Kidney epithelial cell (primary cell): ENCODE measurements at places on chromosomes 16 and 17.
A peak's percentile ranks its signal among the peaks of the same experiment; 100 is the strongest.

GRCh38 chr17:66281661-66282369 is 20.6 kb upstream of the PRKCA start:
- DNase-seq = no peak

DNA sequence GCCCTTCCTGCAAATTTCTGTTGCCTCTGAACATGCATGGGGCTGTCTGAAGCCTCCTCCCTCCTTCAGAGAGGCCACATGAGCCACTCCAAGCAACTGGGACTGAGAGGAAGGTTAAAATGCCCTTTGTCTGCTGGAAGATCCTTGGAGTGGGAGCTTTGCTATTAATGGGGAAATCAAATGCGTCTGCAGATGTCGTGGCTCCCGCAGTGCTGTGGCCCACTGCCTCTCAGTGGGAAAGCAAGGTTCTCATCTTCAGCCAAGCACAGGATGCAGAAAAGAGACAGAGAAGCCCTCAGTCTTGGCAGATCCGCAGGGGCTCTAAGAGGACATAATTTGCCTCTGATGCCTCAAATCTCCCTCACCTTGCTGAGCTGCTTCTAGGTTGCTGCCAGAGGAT is 34.8 kb downstream of the PEMT start:
- DNase-seq = no peak

DNA sequence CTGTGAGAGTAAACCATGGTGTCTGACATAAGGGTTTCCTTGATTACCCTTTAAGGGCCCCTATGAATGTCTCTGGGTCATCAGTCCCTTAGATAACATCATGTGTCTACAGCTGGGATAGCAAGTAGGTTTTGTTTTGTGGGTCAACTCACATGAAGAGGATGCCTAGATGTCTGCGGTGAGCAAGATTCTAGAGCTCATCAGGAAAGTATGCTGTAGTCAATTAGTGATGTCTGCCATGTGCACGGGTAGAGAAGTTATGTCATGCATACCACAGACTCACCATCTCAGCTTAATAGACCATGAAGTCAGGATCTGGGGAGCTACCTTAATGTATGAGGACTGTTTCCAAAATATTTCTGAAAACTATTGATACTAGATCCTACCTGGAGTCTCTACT is 57.5 kb downstream of the CDH13 start:
- DNase-seq = peak; percentile 18

DNA sequence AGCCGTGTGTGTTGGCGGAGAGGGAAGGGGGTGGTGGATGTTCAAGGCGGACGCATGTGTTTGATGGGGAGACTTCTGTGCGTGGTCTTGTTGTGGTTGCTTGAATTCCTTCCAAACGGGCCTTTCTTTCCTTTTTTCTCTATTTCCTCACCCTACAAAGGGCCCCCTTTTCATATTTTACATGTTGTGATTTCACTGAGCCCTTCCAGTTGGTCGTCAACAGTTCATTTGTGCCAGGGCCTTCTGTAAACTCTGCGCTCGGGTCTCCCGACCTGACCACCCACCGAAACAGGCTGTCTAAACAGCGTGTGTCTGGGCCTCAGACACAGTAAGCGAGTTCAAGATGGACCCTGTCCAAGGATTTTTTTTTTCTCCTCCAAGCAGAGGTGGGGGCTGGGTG is 228.4 kb downstream of the IRF8 start:
- no peak for DNase-seq

DNA sequence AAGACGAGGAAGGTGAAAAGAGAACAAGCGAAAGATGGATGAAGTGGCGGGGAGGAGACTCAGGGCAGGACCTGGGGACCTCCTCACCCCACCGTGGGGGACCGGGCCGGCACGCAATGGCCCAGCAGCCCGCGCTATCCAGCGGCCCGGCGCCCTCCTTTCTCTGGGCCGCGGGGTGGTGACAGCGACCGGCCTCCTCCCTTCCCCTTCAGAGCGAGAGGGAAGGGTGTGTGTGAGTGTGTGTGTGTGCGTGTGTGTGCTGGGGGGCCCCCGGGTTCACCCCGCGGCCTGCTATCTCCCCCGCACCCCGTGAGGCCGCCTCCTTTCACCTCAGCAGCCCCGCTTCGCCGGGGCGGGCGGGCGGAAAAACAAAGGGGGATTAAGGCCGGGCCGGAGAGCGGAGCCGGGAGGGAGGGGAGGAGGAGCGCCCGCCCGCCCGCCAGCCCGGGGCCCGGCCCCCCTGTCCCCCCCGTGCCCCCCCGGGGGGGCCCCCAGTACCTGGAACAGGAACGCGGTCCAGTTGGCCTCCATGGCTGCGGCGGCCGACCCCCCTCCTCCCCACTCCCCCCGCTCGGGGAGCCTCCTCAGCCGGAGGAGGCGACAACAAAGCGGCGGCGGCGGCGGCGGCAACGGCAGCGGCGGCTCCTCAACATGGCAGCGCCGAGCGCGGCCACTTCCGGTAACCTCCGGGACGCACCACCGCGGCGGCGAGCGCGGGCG is at the start of gene VEZF1:
TSS of gene VEZF1 (minus strand) at position 674 of the 720 bp plus-strand sequence. CDS start at position 531, 143 bp downstream.
- DNase-seq = no peak

- no peak for DNase-seq
Measured at GRCh38 chr16:13999071-13999894, 71.8 kb upstream of the MRTFB start.

DNA sequence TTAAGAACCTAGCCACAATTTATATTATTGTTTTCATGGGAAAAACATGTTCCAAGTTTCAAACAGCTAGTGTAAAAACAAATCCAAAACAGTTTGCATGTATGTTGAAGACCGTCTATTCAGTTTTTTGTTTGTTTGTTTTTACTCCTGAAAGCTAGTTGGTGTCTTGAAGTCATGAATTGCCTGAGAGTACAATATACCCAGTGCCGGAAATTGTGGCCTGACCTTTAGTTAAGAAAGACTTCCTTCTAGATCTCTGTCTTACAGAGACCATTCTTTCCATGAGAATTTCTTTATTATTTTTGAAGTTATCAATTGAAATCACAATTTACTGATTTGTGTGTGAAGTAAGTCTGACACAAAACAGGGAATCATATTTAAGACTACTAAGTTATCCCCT is 474.8 kb downstream of the KCNJ2 start:
- DNase-seq = no peak

DNA sequence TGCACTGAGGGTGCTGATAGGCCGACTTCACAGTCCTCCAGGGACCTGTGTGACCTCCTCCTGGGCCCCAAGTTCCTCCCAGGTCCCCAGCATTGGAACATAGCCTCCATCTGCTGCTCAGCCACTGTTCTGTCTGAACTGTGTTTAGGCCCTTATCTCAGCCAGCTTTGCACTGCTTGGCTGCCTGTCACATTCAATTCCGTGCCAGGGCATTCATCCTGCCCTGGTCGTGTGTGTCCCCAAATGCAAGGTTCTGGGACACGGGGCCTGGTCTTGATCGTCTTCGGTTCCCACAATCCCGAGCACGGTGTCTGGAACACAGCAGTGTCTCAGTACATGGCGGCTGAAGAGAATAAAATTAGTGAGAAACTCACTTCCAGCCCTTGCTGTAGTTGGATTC is 69.9 kb upstream of the NFAT5 start:
- no peak for DNase-seq

DNA sequence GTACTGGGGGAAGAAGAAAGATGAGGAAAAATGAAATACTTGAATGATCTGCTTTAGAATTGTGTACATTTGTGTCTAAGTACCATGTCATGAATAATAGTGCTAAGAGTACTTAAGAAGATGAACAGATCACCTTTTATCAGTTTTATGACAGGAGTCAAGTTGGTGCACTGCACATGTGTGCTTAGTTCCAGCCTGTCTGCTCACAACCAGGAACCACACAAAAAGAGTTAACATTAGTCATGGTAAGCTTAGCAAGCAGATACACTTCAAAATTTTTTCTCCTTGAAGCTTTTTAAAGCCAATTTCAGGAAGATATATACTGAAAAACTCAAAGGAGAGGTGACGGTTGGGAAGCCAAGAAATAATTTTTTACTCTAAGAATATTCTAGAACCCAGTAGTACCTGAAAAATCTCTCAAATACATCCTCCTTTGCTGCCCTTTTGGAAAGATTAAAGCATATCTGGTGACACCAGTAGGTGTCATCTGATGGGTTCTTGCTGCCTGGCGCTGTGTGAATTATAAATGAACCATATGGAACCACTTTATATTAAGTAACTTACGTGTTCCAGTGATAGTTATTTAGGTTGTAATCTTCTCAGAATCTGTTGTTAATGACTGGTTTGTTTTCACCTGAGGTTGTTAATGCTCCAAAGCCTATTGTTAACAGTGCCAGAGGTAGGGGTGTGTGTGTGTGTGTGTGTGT is 93.4 kb downstream of the MSI2 start:
- no peak for DNase-seq
